ENCODE measurements at places on chromosomes 7 and 10.

DNA sequence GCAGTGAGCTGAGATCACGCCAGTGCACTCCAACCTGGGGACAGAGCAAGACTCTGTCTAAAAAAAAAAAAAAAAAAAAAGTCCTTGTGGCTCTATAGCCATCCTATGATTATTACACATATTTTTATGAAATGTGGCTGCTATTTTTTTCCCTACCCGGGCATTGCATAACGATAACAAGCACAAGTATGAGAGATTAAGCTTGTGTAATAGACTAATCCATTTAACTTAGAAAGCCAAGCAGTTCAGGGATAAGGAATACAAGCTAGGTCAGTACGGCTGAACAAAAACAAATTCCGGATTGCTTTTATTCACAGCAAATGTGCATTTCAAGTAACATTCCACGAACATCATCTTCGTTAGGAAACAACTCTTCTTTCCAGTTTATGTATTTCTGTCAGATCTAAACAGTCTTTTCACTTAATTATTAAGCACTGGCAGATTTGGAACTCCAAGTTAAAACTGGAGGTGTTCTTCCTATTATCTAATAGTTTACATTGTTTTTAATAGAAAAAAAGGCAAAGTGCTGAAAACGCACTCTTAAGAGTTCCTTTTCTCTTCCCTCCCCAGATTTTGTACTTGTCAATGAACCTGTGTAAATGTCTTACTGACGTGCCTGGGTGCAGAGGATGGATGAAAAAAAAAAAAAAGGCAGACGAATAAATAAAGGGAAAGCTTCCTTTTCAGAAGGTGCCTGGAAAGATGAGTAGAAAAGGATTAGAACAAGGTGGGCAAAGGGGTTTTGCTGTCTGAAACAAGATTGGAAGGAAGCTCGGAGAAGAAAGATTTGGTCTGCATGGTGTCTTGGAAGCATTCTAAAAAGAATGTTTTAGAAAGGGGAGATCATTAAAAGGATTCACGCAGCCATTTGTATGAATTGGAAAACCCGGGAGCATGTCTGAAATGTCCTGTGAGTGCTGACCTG is 81.1 kb downstream of the PRTFDC1 start:
- DNase-seq = no peak

GRCh38 chr10:112967200-112967599 is 17.2 kb downstream of the TCF7L2 start:
- no peak for DNase-seq

DNA sequence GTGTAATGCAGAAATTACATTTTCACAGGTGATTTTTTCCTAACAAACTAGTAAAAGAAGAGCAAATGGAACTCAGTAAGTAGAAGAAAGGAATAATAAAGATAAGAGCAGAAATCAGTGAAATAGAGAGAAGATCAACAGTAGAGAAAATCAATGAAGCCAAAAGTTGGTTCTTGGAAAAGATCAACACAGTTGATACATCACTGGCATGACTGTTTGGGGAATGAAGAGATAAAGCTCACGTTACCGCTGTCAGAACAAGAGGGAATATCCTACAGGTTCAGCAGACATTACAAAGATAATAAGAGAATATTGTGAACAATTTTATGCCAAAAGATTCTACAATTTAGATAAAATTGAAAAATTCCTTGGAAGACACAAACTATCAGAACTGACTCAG is 146.4 kb downstream of the ACTR3B start:
- DNase-seq = no peak

DNA sequence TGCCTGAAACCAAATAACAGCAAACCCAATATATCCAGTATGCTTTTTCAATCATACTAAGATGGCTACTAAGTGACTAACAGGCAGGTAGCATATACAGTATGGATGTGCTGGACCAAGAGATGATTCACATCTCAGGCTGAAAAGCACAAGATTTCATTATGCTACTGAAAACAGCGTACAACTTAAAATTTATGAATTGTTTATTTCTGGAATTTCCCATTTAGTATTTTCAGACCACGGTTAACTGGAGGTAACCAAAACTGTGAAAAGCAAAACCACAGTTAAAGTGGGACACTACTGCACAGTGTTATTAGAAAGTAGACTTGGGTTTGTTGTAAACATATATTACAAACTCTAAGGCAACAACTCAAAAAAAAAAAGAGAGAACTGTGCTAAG is 91.5 kb downstream of the KMT2C start:
- DNase-seq = no peak
